ENCODE measurements at places on chromosomes 3 and 15.

- no peak for DNase-seq
Measured at GRCh38 chr15:42493679-42494078, 1.8 kb upstream of the SNAP23 start.

- DNase-seq: no peak
Measured at GRCh38 chr3:3783210-3783609, 16.0 kb upstream of the LRRN1 start.

DNA sequence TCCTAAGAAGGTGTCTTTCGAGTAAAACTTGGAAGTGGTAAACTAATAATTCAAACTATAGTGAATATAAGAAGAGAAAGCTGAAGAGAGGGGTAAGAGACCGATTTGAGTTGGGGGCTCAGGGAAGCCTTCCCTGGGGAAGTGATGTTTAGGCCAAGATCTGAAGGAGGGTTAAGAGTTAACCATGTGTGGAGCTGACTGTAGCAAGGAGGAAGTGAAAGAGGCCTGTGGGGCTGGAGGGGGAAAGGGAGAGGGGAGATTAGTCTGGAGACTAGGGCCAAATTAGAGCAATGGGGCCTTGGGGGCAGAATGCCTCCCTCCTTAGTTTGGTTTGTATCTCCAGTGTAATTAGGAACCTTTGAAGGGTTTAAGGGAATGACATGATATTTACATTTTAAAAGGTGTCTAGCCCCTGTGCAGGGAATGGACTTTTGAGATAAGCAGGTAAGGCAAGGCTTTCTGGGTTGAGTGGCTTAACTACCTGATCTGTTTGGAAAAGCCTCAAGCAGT, 2.2 kb downstream of the ZNF592 start:
- no peak for DNase-seq

DNA sequence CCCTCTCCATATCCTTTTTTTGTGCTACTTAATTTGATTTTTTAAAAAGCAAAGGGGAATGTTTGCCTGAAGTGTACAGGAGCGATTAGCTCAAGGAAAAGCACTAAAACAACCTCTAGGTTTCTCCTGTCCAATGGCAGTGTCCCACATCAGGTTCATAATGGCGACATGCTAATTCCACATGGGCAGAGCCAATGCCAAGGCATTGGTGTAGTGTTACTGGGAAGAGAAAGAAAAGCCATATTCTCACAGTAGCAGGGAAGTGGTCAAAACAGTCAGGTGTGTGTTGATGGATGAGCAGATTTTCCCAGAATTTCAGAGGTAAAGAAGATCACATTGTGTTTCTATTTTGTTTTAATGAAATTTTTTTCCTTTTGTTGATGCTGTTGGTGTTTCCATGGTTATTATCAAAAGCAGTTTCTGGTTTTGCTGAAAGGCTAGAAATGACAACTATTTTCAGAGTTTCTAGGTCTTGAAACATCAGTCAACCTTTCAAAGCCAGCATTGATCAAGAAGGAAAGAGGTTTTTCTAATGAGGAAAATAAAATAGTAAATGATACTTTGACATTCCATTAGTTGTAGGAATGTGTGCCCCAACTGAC, 65.2 kb downstream of the FNDC3B start:
- DNase-seq: no peak

DNA sequence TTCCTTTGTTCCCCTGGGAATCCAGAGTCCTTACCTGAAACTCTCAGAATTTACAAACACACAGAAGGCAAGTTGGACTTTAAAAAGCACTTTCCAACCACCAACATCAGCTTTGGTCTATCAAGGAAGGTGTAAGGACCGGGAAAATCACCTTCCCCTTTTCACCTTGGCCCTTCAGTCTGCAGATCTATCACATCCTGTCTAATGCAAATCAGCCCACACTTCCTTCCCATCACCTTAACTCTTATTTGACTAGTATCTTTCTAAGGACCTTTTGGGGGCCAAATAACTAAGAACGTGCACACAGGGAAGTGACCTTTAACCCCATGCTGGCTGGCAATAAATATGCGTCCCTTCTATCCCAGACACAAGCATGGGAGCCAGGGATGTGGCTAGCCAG, 320.6 kb downstream of the ARRDC4 start:
- DNase-seq: no peak

- no peak for DNase-seq
Measured at GRCh38 chr3:141941093-141941492, 64.7 kb downstream of the ATP1B3 start.

GRCh38 chr15:101498717-101499480, 9.4 kb upstream of the PCSK6 start:
- no peak for DNase-seq

DNA sequence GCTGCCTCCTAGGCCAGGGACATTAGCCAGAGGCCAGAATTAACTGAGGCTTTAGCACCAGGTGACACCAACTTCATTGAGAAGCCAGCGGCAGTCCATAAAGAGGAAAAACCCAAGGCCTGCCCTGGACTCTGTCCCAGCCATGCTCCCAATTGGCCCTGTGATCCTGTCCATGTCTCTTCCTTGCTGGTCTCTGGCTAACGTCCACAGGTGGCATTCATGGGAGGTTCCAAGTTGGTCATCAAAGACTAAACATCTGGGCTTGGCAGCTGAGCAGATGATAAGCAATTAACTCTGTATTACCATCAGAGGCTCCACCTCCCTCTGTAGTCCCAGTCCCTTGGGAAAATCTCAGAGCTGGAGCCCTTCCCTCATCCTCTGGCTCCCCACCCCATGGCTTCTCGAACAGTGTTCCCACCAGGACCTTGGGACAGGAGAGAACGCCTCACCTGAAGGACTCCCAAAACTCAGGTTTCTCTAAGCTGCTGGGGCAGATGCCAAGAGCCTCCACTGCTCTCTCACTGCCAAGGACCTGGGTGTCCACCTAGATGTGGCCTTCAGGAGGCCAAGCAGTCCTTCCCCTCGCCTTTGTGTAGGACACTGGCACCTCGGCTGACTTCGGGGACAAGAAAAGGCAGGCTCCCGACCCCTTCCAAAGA, 40.4 kb downstream of the GOLGA6A start:
- no peak for DNase-seq

DNA sequence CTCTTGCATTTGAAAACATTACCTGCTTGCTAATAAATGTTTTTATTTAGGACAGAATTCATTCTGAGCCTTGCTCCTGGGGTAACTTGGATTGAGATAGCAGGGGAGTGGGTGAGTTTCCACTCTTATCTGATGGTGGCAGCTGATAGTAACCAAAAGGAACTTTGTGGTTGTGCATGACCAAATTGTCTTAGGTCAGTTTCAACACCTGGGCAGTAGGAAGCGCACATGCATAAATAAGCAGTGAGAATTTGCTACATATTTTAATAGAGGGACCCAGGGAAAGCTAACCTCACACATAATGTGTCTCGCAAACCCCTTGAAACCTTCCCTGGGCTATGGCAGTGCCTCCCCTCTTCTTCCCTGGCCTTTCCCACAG, 65.4 kb upstream of the XCR1 start:
- no peak for DNase-seq

DNA sequence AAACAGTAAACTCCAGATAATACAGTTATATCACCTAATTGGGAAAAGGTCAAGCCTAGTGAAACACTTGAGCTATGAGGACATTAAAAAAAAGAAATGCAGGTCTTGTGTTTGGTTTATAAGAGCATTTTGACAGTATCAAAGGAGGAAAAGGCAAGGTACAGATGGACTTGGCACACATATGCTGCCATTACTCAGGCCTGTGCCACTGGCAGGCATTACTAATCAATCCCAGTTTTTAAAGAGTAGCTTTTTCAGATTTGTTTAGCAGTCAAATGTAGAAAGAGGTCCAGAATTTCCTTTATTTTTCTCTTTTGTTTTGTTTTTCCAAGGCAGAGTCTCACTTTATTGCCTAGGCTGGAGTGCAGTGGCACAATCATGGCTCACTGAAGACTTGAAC, 38.9 kb downstream of the MDFIC2 start:
- DNase-seq: no peak

- no peak for DNase-seq
Measured at GRCh38 chr3:16211176-16211904, 36.9 kb downstream of the GALNT15 start.

- DNase-seq: no peak
Measured at GRCh38 chr3:34858067-34858660, 781.2 kb upstream of the ARPP21 start.

GRCh38 chr3:122374034-122374433, 9.0 kb downstream of the MIX23 start:
- DNase-seq: no peak

DNA sequence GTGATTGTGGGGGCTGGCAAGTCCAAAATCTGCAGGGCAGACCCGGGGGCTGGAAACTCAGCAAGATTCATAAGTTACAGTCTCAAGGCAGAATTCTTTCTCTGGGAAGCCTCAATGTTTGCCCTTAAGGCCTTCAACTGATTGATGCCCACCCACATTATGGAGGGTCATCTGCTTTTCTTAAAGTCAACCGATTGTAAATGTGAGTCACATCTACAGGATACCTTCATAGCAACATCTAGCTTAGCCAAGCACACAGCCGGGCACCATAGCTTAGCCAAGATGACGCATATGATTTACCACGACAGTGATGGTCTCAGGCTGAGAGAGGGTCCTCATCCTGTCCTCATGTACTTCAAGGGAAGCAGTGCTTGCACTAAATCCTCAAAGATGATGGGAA, 43.5 kb downstream of the IDH2 start:
- no peak for DNase-seq

GRCh38 chr15:66698318-66698961, 3.6 kb upstream of the SMAD6 start:
- DNase-seq: no peak

- DNase-seq: no peak
Measured at GRCh38 chr3:14179114-14179465, 473 bp downstream of the LSM3 start.

DNA sequence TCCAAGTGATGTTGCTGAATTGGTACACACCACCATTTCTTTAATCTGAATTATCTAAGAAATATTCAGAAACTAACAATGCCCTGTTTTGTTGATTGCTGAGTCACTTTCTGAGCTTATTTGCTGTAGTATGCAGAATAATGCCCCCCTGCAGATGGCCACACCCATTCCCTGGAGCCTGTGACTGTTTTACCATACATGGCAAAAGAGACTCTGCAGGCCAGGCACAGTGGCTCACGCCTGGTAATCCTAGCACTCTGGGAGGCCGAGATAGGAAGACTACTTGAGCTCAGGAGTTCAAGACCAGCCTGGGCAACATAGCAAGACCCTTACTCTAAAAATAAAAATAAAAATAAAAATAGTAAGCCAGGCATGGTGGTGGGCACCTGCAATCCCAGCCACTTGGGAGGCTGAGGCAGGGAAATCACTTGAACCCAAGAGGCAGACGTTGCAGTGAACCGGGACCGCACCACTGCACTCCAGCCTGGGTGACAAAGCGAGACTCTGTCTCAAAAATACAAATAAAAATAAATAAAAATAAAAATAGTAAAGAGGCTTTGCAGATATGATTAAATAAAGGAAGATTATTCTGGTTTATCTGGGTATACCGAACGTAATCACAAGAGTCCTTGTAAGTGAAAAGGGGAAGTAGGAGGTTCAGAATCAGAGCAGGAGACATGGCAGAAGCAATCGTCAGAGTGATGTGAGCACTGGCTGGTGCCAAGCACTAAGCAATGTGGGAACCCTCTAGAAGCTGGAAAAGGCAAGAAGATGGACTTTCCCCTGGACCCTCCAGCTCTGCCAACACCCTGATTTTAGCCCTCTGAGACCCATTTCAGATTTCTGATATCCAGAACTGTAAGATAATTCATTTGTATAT, 19.0 kb downstream of the PCYT1A start:
- DNase-seq: no peak

- no peak for DNase-seq
Measured at GRCh38 chr15:98938105-98938417, 69.5 kb downstream of the PGPEP1L start.

DNA sequence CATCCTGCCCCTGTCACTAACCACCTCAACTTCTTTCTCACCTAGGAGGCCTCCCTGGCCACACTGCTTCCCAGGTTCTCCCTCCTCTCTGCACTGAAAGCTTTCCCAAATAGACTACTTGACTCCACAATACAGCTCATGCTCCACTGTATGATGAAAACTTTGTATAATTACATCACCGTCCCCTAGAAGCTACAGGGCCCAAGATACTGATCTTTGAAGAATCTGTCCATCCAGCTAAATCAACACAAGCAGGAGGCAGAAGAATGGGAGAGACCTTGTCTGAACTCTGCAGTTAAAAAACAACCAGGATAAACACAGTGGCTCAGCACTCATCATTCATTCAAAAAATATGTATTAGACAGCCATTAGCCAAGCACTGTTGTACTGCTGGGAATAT, 26.4 kb upstream of the RPS17 start:
- DNase-seq: no peak

DNA sequence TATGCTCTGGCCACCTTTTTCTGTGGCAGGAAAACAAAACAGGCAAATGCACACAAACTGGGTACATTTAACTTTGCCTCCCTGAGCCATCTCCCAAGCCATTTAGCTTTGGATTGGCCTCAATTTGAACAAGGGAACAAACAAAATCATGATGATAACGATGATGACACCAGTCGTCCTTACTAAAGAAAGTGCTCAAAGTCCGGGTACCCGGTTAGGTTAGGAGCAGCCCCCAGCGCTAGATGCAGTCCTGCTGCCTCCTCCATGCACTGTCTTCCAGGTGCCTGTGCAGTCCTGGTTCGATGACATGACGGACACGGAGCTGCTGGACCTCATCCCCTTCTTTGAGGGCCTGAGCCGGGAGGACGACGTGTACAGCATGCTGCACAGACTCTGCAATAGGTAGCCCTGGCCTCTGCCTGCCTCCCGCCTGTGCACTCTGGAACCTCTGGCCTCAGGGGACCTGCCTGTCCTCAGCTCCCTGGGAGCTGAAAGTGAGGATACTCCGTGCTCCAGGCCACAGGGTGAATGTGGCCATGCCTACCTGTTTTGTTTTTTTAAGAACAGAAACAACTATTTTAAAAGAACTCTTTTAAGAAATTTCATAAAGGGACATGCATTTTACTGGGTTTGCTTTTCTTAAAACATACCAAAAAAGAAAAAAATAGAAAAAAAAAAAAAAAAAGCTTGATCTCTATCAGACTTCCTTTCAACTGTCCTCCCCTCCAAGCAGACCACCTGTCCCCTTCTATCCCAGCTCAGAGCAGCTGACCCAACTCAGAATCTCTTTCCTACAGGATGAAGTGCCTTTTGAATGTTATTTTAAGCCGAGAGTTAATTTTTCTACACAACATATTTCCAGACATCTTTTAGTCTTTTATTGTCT, 9.9 kb upstream of the VILL start:
- DNase-seq: no peak

DNA sequence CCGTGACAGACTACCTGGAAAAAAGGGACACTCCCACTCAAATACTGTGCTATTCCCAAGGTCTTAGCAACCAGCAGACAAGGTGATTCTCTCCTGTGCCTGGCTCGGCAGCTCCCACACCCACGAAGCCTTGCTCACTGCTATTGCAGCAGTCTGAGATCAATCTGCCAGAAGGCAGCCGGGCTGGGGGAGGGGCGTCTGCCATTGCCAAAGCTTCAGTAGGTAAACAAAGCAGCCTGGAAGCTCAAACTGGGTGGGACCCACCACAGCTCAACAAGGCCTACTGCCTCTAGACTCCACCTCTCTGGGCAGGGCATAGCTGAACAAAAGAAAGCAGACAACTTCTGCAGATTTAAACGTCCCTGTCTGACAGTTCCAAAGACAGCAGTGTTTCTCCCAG, 128.4 kb upstream of the SETMAR start:
- no peak for DNase-seq

- DNase-seq: no peak
Measured at GRCh38 chr15:57255751-57256341, 120.5 kb upstream of the CGNL1 start.

GRCh38 chr15:84818261-84819131, 1.3 kb downstream of the ALPK3 start:
- DNase-seq: no peak
